ENCODE measurements at places on chromosomes 5 and 9.

DNA sequence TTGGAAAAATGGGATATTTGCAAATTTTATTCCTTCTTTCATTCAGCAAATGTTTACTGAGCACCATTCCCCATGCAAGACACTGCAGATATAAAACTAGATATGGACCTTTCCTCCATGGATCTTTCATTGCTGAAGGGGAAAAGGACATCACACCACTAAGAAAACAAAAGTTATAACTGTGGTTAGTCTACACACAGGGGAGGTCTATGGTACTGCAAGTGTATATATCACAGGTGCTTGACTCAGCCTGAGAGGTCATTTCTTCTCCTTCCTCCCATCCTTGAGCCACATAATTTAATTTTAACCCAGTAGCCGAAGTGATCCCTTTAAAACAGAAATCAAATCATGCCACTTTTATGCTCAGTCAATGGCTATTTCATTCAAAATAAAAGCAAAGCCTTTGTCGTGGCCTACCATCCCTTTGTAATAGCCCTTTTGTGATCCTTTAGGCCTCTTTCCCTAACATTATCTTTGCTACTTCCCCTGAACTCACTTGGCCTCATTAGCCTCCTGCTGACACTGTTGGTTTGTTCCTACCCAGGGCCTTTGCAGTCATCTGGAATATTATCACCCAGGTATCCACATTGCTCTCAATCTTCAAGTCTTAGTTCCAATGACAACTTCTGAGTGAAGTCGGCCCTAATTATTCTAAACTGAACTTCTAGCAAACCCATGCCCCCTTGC is 213.2 kb downstream of the GABRB2 start:
- no peak for DNase-seq

GRCh38 chr5:106089073-106089472 is 1581.7 kb downstream of the EFNA5 start:
- DNase-seq: no peak

DNA sequence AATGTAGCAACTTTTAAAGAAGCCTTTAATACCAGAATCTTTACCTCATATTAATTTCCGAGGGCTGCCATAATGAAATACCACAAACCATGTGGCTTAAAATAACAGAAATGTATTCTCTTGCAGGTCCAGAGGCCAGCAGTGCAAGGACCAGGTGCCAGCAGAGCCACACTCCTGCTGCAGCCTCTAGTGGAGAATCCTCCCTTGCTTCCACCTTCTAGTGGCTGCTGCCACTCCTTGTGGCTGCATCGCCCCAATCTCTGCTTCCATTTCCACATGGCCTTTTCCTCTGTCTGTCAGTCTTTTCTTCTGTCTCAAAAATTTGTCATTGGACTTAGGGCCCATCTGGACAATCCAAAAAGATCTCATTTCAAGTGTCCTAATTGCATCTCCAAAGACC is 401.5 kb downstream of the EFNA5 start:
- DNase-seq: no peak

- peak; percentile 10 for DNase-seq
Measured at GRCh38 chr9:94623253-94623652, 16.1 kb downstream of the FBP1 start.

GRCh38 chr9:124813501-124814163 is 36.7 kb downstream of the OLFML2A start:
- no peak for DNase-seq

DNA sequence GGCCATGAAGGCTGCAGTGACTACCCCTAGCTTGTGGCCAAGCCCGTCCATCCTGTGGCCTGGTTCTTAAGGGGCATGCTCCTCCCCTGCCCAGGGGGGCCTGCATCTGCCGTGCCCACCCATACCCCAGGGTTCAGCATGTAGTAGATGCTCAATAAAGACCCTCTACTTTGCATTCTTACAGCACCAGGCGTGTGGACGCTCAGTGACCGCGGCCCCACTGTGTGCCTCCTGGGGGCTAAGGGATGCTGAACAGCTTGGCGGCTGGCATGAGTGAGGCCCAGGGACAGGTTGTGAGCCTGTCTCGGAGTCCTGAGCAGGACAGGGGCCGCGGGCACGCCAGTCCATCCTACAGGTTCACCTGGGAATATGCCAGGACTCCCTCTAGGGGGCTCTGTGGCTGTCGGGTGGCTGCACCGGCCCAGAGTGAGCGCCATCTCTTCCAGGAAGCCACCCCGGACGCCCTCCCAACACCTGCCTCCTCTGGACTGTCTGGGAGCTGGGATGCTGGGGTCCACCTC is 9.1 kb downstream of the NOTCH1 start:
- DNase-seq: no peak

GRCh38 chr5:14720236-14720923 is 55.9 kb downstream of the OTULIN start:
- DNase-seq: no peak

- no peak for DNase-seq
Measured at GRCh38 chr5:180553530-180553929, 37.8 kb downstream of the SCGB3A1 start.

- no peak for DNase-seq
Measured at GRCh38 chr5:90287036-90287435, 122.5 kb downstream of the CETN3 start.

- no peak for DNase-seq
Measured at GRCh38 chr5:68099327-68099726, 116.2 kb upstream of the PIK3R1 start.

GRCh38 chr9:94153905-94154304 is 69.6 kb downstream of the PTPDC1 start:
- DNase-seq: peak; percentile 29

- no peak for DNase-seq
Measured at GRCh38 chr5:160064995-160065614, 54.1 kb downstream of the PWWP2A start.

- peak; percentile 31 for DNase-seq
Measured at GRCh38 chr5:132812781-132813598, at the start of gene SOWAHA. SOWAHA (plus strand) TSS chr5:132813302; CDS start chr5:132813622, 320 bp downstream.

DNA sequence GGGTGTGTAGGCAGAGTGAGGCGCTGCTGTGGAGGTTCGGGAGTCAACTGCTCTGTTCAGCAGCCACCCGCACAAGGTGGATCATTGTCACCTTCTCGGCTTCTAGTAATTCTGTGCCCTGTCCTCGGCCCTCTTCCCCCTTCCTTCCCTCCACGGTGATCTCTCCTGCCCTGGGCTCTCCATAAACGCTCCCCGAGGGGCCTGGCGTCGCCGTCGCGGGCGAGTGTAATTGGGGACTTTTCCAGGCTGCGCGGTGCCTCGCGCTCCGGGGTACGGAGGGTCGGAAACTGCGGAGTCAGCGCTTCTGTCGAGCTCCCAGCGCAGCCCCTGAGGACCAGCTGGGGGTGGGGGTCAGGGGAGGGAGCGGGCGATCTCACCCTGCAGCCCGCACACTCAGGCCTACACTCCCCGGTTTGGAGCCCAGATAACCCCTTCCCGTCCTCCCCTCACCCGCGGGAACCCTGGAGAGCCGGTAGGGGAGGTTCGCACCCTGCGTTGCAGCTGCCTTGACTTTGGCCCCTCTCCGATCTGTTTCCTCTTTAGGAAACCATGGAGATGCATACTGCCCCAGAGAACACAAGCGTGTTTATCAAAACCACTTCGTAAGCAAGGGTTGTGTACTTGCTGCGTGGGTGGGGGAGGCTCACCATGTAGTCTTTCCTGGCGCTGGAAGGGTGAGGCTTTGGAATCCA is 188.3 kb upstream of the ZNF618 start:
- DNase-seq: no peak

GRCh38 chr5:53983568-53984460 is 326.6 kb downstream of the ARL15 start:
- no peak for DNase-seq

DNA sequence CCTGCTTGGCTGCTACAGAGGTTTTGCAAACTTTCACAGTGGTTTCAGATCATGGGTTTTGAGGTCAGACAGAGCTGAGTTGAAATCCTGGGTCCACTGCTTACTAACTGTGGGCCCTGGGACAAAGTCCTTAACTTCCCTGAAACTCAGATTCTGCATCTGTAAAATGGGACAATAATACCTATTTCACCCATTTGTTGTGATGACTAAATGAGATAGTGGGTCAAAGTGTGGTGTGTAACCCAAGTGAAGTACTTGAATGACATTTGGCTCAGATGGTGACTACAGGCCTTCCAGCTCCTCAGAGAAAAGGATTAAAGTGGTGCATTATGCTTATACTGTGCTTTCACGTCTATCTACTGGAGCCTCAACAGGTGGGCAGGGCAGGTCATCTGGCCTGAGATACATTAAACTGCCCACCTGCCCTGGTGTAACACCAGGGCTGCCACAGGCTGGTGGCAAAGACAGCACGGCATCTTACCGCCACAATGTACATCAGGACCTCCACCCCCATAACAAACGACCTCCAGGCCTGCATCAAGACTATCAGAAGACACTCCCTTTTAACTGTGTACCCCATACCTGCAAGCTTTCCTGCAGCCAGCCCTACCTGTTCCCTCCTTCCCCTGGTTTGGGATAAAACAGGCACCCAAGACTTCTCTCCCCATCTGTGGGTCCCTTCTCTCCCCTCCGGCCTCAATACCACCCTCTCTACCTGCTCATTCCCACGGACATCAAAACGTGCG is 846 bp upstream of the TRAF1 start:
- peak; percentile 36 for DNase-seq

GRCh38 chr9:89992326-89993198 is 387.8 kb downstream of the GADD45G start:
- DNase-seq: no peak

GRCh38 chr5:106094204-106094607 is 1576.5 kb downstream of the EFNA5 start:
- no peak for DNase-seq

DNA sequence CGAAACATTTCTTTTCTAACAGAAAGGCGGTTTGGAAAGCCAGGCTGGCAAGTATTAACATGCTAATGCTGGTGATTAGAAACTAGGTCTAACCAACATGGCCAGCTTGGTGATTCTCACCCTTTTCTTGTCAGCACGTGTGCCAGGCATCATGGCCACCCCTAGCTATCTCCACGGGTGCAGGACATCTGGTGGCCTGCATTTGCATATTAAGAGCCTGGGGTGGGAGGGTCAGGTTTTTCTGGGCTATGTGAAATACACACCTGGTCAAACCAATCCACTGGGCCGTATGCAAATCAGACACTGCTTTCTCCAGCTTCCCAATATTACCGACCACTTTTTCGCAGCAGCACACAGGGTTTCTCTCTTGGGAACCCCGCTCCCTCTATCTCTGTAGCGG is 612.1 kb downstream of the PTPRD start:
- no peak for DNase-seq

- DNase-seq: no peak
Measured at GRCh38 chr9:27428551-27428950, 95.5 kb upstream of the IFNK start.

- no peak for DNase-seq
Measured at GRCh38 chr9:38133595-38133994, 64.6 kb upstream of the SHB start.

GRCh38 chr5:35884191-35884769 is 27.6 kb downstream of the IL7R start:
- DNase-seq: no peak

- peak; percentile 68 for DNase-seq
Measured at GRCh38 chr9:83334320-83334719, 203.9 kb downstream of the FRMD3 start.

DNA sequence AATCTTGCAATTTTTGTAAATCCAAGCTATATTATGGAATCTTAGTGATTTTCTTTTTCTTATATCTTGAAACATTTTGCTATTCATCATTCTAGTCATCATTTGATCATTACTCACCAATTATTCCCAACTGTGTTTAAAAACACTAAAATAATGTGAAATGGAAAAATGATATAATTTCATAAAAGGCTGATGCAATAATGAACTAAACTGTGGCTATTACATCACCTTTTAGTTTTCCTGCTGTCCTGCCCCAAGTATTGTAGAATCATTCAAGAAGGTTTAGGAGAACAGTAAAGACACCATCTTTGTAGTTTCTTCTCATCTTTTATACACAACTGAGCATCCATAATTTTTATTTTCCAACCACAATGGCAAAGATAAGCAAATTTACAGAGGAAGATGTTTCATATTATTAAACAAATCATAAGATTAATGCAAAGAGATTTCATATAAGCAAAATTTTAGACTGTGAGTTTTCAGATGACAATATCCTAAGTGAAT is 431.0 kb upstream of the SLC30A5 start:
- DNase-seq: no peak

DNA sequence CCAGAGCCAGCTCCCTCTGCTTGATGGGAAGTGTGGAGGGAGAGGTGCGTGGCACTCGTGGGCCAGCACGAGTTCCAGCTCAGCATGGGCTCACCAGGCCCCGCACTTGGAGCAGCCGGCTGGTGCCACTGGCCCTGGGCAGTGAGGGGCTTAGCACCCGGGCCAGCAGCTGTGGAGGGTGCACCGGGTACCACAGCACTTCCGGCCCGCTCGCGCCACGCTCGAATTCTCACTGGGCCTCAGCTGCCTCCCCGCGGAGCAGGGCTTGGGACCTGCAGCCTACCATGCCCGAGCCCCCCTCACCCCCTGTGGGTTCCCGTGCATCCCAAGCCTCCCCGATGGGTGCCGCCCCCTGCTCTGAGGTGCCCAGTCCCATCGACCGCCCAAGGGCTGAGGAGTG is 98.4 kb downstream of the DCP2 start:
- DNase-seq: no peak

DNA sequence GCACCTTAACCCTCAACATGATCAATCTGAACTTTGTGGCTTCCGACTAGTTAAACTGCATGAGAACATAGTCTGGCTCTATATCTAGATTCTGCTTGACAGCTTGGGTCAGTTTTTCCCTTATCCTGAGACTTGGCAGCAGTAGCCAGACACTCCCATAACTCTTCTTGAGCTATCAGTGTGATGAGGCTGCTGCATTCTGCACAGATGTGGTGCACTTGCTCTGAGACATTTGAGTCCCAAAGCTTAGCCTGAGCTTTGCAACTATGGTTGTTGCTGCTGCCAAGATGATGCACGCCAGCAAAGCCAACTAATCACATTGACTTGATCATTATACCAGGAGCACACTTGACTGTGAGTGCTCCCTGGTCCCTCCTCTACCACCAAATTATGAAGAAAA is 36.2 kb downstream of the MOCS2 start:
- DNase-seq: no peak

DNA sequence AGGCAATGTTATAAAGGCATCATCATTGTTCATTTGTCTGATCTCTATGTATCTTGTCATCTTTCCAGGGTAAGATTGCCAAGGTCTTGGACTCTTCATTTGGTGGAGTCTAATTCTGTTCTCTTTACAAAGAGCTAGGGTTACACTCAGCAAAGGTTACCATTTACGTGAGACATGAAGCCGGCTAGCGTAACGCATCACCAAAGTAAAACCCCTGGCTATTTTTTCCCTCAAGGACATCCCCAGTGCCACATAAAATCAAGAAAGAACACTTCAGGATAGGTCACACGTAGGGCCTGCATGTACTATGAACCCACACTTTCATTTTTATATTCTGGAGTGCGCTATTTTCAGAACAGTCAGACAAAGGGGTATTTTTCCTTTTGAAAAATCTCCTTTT is 20.0 kb upstream of the MYOT start:
- DNase-seq: no peak

DNA sequence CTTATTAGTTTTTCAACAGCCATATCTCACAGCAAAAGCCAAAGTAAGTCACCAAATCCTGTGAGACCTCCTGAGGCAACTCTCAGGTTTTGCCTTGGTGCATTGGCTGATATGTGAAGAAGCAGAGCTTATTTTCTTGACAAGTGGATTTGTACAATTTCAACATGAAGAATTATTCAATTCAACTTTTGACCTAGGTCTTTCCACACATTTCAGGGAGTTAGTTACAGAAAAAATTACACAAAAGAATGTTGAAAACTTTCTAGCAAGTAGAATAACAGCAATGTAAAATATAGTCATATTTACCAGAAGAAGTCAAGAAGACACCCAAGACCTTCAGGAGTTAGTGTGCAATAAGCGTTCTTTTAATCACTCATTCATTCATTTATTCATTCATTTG is 62.4 kb upstream of the ADRB2 start:
- no peak for DNase-seq

All from CD4-positive, alpha-beta T cell treated with Interleukin-17A for 4 hours (primary cell).